Cardiac muscle cell (in vitro differentiated cells and primary cell): ENCODE measurements at places on chromosomes 2 and 18.
A peak's percentile ranks its signal among the peaks of the same experiment; 100 is the strongest.

DNA sequence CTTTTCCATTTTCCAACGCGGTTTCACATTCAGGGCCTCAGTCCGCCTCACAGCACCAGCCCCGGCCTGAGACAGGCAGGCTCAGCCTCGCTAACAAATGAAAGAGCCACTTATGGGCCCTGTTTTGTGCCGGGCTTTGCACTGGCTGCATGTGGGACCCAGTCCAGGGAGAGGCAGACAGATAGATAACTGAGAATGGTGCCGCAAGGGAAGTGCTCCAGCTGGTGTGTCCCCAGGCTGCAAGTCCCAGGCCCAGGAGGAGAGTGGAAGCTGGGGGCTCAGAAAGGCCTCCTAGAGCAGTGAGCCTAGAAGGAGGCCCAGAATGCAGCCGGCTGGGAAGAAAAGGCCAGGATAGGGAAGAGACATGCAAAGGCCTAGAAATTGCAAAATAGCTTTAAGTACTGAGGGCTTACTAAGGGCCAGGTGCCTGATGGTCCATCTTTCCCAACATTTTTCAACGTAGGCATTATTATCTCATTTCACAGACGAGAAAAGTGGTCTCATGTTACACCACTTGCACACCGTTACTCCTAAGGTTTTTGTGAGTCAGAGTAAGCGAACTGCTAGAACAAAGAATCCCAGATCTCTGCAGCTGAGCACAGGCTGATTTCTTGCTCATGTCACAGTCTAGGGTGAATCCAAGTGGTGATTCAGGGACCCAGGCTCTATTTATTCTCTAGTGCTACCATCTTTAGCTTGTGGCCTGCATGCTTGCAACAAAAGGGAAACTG, 26.0 kb downstream of the ADRA2B start:
- peak; percentile 12 for DNase-seq

- no peak for DNase-seq
These were observed 80.5 kb upstream of the ALKAL2 start for GRCh38 chr2:368386-368785.

DNA sequence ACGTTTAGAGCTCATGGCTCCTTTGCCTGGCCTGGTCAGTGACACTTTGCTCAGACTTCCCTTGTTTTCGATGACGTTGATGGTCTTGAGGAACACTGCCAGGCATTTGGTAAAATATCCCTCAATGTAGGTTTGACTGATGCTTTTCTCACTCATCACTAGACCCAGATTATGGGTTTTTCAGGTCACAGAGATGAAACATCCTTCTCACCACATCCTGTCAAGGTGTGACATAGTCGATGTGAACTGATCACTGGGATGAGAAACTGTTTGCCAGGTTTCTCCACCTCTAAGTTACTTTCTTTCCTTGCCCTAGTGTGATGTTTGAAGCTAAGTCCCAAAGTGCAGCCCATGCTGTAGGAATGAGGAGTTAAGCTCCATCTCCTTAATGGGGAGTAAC, 81.5 kb downstream of the AFF3 start:
- no peak for DNase-seq

DNA sequence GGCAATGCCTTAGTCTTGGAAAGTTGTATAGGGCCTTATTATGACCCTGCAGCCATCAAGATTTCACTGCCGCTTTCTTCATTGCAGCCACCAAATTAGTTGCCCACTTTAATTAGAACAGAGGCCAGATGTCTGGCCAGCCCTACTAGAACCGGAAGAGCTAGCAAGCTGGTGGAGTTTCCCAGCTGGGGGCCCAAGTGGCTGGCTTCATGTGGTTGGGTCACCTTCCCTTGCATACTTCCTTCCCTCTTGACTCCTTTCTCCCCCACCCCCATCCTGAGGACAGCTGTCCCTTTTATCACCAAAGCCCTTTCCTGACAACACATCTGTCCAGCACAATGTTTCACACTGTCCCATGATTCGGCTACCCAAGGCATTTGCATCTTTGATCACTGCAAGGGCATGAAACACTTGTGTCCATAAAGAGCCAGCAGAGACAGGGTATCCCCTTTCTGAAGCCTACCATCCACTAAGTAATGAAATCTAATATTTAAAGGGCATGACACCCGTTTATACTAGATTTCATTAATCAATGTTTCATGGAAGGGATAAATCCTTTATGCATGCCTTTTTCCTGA, 187.2 kb downstream of the BCL11A start:
- DNase-seq = no peak

- DNase-seq = peak; percentile 89
These were observed at the start of gene CHST10 for GRCh38 chr2:100416935-100417710. Gene CHST10, minus strand, starts transcription at chr2:100417668. Its CDS starts 10,993 bp downstream, at chr2:100406675.

- DNase-seq = peak; percentile 37
These were observed 33.1 kb upstream of the SMAD7 start for GRCh38 chr18:48983793-48984437.

DNA sequence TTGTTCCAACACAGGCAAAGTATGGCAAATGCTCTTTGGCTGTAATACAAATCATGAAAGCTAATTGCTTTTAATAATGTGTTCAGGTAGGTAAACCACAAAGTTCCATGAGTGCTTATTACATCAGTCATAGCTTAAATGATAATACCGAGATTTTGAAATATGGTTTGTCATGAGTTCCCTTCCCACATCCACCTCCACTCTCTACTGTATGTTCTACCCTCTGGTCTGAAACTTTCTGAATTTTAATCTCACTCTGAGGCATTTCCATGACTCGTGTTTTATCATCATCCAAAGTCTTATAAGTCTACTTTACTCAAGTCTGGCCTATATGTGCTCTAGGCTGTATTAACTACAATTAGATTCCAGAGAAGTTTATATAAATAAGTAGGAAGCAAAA, 354.8 kb downstream of the AKAIN1 start:
- DNase-seq = no peak
